ENCODE measurements at places on chromosomes 2 and 18. TPM values are rescaled to one million over a fixed set of nuclear protein-coding genes. Genes with fewer than 3 reads are reported as not detected.

Gene RAB17
- not detected for total RNA-seq

Gene MC5R
- total RNA-seq = not detected

DNA sequence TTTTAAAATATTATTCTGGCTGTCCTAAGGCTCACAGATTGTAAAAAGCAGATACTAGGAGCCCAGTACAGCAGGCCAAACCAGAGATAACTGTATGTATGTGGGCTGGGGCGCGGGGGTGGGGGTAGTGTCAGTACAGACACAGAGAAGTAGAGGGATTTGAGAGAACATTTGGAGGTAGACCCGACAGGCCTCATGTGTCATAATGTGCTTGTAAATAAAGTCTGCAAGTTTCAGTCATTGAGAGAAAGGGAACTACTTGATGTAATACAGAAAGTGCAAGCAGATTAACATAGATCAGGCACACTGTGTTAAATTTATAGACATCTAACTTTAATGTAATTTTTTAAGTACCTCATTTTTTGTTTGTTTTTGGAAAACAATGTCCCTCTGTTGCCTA, 7.4 kb upstream of the POLI start:
- no peak for DNase-seq

DNA sequence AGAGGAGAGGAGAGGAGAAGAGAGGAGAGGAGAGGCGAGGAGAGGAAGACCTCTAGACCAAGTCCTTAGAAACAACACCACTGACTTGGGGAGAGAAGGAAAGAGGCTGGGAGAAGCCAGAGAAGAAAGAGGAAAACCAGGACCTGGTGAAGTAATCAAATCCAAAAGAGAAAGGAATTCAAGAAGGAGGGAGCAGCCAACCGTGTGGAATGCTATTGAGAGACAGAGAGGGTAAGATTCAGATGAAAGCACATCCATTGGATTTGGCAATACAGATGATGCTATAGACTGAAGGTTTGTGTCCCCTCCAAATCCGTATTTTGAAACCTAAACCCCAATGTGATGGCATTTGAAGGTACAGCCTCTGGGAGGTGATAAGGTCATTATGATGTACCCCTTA, 50.7 kb downstream of the GALNT14 start:
- DNase-seq = no peak

DNA sequence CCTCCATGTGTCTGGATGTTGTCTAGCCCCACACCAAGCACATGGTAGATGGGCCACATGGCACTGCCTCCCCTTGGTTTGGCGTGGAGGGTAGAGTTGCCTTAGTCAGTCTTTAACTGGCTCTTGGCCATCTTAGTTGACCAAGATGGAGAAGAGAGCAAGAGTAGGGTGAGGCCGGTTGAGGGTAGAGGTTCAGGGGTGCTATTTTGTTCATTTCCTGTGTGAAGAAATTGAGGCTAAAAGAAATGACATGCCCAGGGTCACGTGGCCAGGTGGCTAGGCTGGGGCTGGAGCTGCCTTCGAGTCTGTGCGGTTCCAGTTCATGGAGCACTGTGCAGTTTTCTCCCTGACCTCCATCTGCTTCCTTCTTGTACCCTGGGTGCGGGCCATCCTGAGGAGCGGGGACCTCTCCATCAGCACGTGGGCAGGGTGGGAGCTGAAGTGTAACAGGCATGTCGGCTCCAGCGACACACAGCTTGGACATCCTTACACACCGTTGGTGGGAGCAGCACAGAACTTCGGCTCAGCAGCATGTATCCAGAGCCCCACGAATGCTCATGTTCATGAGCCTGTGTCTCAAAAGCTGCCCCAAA, 213.2 kb downstream of the GBX2 start:
- DNase-seq = no peak
